ENCODE measurements at places on chromosomes 11 and 22.

GRCh38 chr11:115408036-115408921 lies 95.9 kb downstream of the CADM1 start:
- no peak for DNase-seq

DNA sequence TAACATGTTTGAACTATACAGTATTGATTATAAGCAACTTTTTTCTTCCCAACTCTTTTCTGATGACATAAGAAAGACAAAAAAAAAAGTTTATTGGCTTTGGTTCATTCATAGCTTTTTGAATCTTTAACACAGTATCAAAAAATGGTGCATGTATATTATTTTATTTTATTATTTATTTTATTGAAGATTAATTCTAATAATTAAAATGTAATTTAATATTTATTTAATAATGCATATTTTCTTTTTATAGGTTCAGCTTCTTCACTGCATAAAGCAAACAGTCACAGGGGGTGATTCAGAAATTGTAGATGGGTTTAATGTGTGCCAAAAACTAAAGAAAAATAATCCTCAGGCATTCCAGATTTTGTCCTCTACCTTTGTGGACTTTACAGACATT lies 78.8 kb downstream of the BBOX1 start:
- no peak for DNase-seq

DNA sequence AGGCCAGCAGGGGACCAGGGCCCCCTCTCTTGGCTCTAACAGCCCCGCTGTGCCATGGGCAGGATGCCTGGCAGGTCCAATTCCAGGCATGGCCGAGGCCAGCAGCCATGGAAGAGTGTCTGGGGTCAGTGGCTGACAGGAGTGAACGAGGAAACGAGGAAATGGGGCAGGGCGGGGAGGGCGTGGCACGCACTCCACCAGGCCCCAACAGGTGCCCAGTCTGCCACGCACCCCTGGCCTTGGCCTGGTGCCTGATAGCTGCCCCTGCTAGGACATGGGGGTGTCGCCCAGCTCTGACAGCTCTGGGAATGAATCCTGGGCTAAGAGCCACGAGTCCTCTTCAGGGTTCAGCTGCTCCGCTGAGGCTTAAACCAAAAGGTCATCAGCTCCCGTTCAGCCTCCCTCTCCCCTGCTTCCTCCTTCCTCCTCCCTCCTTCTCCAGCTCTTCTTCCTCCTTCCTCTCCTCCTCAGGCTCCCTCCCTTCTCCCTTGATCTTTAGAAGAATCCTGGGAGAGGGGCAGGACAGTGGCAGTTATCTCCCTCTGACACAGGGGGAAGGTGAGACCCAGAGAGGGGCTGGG lies 11.5 kb upstream of the TBC1D22A start:
- DNase-seq, result no peak

DNA sequence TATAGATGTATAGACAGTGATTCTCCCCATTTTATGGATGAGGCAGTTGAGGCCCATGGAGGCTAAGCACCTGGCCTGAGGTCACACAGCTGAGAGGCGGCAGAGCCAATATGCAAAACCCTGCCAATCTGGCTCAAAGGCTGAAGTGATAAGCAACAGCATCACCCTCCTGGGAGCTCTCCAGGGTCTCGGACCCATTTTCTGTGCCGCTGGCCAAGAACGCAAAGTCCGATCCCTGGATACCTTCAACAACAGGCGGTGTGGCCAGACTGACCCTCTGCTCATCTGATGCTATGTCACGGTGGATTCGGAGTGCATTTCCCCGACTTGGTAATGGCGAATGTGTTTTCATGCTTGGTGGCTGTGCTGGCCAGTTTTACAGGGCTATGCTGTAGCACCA lies 595.0 kb downstream of the TBC1D22A start:
- no peak for DNase-seq

DNA sequence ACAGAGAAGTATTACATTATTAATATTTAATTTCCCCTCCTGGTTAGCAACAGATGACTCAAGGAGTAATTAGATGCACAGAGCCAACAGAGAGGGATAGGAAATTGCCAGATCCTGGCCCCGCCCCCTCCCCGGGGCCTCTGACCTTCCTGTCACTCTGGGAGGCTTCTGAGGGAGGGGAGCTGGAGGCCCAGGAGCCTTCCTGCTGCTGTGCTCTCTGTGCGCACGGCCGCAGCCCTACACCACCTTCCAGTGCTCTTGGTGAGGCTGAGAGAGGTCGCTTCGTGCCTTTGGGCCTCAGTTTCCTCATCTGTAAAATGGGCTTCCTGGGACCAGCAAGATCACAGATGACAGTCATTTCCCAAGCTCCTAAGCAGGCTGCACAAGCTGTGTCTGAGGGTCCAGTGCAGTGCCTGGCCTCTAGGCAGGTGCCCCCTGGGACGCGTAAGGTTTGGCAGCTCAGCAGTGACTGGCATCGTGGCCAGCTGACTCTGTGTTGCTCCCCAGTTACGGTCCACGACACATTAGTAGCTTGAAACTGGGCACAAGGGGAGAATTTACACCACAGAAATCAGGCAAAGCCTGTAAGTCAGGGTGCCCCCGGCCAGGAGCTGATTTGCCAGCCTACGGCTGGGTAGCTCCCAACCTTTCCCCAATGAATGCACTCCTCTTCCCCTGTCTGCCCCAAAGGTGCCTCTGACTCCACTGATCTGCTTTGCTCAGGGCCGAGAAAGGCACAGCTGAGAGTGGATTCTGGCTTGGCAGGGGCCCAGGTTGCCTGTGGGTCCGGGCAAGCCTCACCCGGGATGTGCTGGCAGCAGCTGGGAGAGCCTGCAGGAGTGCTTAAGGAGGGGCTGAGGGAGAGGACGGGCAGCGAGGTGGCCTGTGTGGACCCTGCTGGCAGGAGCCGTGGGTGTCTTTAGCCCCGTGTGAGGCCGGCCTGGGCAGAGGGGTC lies 2.3 kb downstream of the ADORA2A start:
- DNase-seq, result no peak

- DNase-seq, result peak; percentile 79
Measured at GRCh38 chr11:130798280-130798679, 118.0 kb downstream of the SNX19 start.
